ENCODE measurements at places on chromosomes 4 and X.

DNA sequence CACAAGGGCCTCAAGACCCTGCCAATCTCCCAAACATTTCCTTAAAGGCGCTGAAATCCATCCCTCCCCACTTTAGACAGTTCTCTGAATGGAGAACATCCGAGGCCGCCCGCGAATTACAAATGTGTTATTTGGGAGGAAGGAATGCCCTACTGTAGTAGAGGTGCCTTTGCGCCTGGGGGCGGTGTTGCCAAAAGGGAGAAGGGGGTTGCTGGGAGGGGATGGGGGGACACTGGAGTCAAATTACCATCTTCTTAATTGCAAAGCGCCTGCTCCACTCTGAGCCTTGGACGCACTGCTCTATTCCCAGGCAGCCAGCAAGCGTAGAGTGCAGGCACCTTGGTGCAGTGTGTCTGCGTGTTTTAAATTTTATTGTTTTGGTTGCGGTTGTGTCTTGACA is 2.7 kb downstream of the TMEM255A start:
- DNase-seq = no peak

- DNase-seq = no peak
These were observed 1.6 kb downstream of the SOX3 start for GRCh38 chrX:140503238-140503601.

DNA sequence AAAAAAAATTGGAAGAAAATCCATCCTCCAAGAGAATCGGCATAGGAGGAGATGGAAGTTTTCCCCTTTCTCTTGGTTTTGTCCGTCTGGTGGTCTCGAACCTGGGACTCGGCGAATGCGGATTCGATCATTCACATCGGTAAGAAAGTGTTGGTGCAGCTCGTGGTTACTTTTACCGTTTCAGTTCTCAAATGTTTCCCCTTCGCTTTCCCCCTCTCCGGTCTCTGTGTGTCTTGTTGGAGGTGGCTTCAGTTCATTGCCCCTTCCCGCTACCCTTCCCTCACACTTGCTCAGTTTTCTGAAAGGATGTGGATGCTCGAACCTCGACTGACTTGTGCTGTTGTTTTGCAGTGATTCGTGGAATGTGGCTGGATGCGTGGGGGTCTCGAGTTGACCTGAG is 840 bp downstream of the GRID2 start:
- DNase-seq = no peak

GRCh38 chr4:155891058-155891457 is 12.4 kb upstream of the TDO2 start:
- DNase-seq = no peak

- DNase-seq = no peak
These were observed 32.8 kb upstream of the GLRB start for GRCh38 chr4:157043131-157043530.

DNA sequence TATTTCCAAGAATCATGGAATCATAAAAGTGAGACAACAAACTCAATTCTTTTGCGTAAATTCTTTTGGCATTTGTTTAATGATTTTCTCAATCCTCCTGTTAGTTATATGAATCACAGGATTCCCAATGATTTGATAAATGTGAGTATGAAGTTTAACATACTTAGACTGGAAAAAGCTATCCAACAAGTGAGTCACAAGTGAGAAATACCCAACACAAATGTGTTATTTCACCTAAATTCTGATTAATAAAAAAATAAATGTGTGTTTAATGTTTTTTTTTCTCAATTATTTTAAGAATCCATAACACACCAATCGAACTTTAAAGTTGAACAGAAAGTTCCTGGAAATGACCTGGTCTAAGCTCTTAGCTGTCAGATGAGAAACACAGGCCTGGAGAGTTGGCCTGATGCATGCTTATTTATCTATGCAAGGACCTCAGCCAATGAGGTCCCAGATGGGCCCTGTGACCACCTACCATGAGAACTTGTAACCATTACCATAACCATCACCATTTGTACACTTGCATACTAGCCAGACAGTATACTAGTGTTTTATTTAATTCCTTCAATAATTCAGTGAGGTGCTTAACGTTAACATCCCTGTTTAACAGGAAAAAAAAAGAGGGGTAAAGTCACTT is 386.7 kb downstream of the SPRY1 start:
- no peak for DNase-seq
